Activated T-cell treated with anti-CD3 and anti-CD28 coated beads for 24 hours (primary cell): ENCODE measurements at places on chromosomes 2 and 18.

- DNase-seq: no peak
Observed at GRCh38 chr2:97936199-97936598, 59.5 kb downstream of the TMEM131 start.

DNA sequence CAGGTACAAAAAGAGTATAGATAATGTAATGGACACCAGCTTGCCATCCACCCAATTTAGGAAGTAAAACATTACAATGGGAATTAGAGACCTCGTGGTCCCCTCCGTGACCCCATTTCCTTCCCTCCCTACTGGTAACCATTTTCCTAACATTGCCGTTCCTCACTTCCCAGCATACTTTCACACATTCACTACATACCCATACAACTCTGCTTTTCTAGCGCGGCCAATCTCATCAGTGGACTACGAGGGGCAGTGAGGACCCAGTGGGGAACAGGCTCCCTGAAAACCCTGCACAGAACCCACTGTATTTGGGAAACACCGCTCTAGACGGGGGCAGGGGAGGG lies 1.1 kb downstream of the ENOSF1 start:
- no peak for DNase-seq

- DNase-seq: no peak
Observed at GRCh38 chr18:35155398-35156117, 85.3 kb upstream of the ZNF397 start.

- no peak for DNase-seq
Observed at GRCh38 chr2:29033656-29034055, 40.7 kb downstream of the PCARE start.

DNA sequence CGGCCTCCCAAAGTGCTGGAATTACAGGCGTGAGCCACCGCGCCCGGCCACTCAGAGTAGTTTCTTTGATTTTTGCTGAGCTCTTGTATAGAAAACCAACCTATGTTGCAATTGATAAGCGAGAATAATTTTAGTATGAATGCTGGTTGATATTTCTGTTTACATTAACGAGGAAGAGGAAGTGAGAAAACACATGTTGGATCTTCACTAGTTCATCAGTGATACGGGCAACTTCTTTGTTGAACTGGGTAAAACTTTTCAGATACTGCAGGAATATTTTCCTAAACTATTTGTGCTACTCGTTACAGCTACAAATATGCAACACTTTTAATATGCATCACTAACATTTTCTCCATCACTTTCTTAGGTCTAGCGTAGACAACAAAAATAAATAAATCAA lies 67.9 kb upstream of the SLC25A52 start:
- DNase-seq: no peak

DNA sequence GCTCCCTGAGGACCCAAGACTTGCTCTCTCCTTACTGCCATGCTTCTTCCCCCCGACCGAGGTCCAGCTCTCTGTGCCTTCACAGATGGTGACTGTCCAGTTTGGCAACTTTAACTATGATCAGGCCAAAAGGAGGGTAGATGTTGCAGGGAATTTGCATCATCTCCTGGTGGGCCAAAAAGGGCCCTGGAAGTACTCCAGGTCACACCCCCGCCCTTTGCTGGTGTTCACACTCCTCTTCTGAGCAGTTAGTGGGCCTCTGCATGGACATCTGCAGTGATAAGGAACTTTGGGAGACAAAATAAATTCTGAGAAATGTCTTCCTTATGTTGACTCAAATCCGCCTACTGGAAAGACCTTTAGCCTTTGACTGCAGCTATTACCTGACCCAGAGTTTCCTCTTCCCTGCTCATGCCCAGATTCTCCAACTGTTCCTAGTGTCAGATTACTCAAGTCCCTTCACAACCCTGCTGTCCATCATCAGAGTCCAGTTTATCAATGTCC lies 234.4 kb downstream of the LOXHD1 start:
- no peak for DNase-seq

- DNase-seq: no peak
Observed at GRCh38 chr2:29105375-29105774, 9.8 kb upstream of the CLIP4 start.

DNA sequence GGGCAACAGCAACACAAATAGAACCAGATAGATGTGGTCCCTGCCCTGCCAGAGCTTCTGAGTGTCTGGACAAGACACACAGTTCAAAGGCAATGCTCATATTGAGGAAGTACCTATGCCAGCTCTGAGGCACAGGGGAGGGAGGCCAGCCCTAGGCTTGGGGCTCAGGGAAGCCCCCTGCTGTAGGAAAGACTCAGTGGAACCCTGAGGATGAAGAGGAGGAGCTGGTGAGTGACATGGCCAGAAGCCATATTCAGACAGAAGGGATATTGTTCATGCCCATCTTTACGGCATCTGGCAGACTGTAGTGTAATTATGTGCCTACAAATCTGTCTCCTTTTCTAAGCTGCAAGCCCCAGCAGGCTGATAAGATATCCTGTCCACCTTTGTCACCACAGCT lies 8.8 kb downstream of the SIGLEC15 start:
- no peak for DNase-seq
